Omental fat pad (tissue), 4 donors: ENCODE measurements at places on chromosomes 6 and 20. TPM values are rescaled to one million over a fixed set of nuclear protein-coding genes. Genes with fewer than 3 reads are reported as not detected.

- no peak for DNase-seq
Observed at GRCh38 chr6:18253635-18254034, 10.7 kb downstream of the DEK start.

GRCh38 chr6:126123226-126123625 lies 136.9 kb downstream of the TRMT11 start:
- DNase-seq = no peak

DNA sequence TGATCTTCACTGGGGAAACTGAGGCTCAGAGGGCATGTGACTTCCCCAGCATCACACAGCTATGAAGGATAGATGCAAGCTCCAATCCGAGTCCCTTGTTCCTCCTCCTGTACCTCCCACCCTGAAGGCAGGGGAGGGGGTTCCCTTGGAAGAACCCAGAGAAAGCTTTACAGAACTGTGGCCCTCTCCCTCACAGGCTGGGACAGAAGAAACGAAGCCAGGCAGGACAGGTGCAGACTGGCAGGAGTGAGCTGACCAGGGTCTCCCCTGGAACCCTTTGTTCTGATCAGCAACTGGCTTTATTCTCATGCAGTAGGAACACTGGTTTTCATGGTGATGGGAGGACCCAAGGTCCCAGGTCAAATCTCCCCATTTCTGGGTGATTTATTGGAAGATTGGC lies 90.2 kb downstream of the TMEM242 start:
- DNase-seq = no peak

The SAPCD1 gene
- not detected for total RNA-seq

- DNase-seq = no peak
Observed at GRCh38 chr6:38378801-38379200, 260.9 kb downstream of the BTBD9 start.

GRCh38 chr20:38049800-38050199 lies 16.3 kb downstream of the RPRD1B start:
- DNase-seq = no peak

The GGTLC1 gene
- not detected for total RNA-seq

DNA sequence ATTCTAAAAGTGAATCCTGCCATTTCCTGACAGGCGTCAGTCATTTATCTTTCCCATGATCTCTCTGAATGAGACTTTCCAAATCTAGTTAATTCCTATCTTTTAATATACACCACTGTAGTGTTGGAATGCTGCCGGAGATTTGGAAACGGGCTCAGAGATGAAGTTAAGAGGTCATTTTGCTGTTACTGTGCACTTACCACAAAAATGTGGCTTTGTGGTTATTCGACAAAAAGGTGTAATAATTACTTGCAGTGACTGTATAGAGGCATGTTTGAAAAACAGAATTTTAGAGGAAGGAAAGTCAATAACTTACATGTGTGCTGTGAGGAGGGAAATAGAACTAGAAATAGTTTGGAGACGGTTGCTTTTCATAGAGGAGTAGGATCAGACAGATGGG lies 460.2 kb upstream of the BTBD3 start:
- DNase-seq = no peak

The DAAM2 gene
- 154 TPM for total RNA-seq

- no peak for DNase-seq
Observed at GRCh38 chr6:154219250-154219649, 137.4 kb downstream of the IPCEF1 start.

DNA sequence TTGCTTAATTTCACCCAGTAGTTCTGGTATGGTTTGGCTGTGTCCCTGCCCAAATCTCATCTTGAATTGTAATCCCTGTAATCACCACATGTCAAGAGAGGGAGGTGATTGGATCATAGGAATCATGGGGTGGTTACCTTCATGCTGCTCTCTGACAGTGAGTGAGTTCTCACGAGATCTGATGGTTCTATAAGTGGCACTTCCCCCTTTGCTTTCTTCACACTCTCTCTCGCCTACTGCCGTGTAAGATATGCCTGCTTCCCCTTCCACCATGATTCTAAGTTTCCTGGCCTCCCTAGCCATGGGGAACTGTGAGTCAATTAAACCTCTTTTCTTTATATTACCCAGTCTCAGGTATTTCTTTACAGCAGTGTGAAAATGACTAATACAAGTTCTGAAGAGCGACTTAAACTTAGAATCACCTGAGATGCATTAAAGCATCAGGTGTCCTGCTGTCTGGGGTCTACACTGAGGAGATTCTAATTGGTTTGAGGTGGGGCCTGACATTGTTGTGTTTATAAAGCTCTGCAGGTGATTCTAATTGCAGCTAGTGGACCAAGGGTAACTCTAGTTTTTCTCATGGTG lies 82.1 kb upstream of the DTNBP1 start:
- no peak for DNase-seq

GRCh38 chr6:20306491-20306890 lies 94.2 kb upstream of the MBOAT1 start:
- no peak for DNase-seq

The CALHM6 gene
- 9.5 TPM for total RNA-seq

The RING1 gene
- 20.1 TPM for total RNA-seq

DNA sequence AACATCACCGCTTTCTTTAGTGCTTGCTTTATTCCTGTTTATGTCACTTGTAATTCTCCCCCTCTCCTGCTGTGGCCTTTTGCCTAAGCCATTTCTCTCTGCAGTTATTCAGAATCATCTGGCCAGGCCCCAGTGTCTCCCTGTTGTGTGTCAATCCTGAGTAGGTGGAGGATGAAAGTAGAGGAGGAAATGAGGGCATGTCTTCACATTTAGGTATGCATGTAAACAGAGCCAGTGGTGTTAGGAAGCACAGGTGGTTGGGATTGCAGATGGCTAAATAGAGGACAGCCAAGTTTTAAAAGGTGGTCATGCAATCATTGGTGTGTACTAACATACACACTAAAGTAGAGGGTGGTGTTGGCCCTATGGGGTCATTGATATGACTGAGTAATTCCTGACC lies 5.2 kb downstream of the PRSS35 start:
- no peak for DNase-seq

The ZNF165 gene
- total RNA-seq = 1.4 TPM

GRCh38 chr6:99789767-99790166 lies 183.1 kb downstream of the PRDM13 start:
- DNase-seq = no peak

The PI16 gene
- 12.5 TPM for total RNA-seq

DNA sequence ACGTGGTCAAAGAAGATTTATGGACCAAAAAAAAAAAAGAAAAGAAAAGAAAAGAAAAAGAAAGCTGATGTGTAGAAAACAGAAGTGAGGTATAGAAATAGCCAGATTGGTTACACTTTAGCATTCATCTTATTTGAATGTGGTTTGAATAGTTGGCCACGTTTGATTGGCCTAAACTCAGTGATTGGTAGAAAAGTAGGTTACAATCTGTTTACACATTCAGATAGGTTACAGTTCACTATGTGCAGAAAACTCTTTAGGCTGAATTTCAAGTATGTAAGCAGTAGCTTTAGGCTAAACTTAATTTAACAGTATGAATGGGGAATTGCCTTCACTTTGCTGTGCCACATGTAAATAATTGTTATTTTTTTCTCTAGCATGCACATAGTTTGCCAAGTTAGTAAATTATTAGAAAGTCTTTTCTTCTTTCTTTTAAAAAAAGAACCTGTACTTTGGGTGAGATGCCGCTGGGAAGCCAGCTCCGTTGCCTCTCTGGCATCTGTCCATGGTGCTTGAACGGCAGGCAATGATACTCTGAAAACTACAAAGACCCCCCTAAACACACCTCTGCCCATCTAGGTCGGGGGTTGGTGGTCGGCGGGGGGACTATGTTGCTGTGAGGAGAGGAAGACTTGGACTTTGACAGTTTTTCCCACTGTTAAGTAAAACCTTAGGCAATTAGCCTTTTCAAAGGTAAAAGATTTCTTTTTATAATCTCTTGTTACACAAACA lies 173.0 kb downstream of the AIG1 start:
- DNase-seq = no peak

DNA sequence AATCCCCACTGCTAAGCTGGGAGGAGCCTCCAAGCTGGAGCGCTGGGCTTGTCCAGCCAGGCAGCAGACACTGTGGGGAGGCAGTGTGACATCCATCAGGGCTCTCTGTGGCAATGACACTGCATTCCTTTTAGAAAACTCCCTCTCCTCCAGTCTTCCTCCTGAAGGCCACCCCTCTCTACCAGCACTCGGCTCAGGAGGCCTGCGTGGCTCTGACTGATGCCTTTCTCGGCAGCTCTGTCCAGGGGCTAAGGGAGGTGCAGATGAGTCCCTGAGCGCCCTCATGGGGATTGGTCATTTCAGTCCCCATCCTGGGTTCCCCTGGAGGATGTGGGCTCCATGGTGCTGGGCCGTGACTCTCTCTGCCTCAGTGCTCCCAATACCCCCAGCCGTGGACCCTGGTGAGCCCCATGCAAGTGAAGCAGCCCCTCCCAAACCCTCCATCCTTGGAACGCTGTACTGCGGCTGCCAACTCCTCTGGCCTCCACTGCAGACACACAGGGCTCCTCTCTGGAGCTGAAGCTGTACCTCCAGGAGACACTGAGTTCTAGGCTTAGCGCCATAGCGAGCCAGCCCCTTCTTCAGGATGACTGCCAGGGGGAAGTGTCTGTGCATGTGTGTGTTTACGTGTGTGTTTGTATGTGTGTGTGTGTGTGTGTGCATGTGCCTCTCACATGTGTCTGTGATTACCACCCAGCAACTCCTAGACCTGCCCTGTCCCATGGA lies 209.6 kb downstream of the ERMARD start:
- no peak for DNase-seq

GRCh38 chr6:46882645-46883044 lies 39.1 kb downstream of the ADGRF5 start:
- no peak for DNase-seq

The POM121L2 gene
- total RNA-seq = not detected

DNA sequence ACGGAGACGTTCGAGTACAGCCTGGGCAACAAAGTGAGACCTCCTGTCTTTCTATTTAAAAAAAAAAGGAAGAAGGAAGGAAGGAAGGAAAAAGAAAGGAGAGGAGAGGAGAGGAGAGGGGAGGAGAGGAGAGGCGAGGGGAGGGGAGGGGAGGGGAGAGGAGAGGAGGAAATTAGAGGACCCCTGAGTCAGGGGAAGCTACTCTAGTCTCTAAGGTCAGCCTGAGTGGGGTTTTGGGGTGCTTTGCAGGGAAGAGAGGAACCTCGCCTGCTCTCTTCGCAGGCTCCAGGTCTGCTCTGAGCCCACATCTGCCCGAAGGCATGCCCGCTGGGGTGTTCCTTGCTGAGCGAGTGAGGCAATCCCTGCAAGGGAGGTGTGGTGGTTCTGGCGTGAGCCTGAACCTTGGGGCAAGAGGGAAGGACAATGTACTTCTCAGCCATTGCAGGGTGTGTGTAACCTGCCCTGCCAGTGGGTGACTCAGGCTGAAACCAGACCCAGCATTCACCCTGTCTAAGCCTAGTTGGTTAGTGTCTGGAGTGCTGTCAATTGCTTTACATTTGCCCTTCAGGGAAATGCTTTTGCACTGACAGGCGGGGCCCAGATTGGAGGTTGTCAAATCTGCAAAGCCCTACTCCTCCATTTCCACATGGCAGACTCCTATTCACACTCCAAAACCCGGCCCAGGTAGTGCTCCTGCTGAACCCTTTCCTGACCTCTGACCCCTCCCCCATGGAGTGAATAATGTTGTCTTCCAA lies 15.3 kb upstream of the MMP9 start:
- DNase-seq = no peak

DNA sequence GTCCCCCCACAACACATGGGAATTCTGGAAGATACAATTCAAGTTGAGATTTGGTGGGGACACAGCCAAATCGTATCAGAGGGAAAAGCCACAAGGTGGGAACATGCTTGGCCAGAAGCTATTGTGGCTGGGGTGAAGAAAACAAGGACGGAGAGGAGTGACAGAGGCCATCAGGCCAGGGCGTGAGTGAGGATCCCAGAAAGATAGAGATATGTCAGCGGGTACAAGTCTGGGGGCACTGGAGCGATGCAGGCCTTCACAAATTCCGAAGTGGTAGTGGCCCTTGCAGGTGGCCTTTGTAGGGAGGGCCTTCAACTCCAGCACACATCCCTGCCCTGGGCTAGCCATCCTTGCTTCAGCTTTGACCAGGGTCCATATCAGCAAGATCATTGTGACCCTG lies 159.1 kb downstream of the BCAS1 start:
- no peak for DNase-seq

GRCh38 chr20:14235355-14235754 lies 102.1 kb downstream of the FLRT3 start:
- DNase-seq = no peak

DNA sequence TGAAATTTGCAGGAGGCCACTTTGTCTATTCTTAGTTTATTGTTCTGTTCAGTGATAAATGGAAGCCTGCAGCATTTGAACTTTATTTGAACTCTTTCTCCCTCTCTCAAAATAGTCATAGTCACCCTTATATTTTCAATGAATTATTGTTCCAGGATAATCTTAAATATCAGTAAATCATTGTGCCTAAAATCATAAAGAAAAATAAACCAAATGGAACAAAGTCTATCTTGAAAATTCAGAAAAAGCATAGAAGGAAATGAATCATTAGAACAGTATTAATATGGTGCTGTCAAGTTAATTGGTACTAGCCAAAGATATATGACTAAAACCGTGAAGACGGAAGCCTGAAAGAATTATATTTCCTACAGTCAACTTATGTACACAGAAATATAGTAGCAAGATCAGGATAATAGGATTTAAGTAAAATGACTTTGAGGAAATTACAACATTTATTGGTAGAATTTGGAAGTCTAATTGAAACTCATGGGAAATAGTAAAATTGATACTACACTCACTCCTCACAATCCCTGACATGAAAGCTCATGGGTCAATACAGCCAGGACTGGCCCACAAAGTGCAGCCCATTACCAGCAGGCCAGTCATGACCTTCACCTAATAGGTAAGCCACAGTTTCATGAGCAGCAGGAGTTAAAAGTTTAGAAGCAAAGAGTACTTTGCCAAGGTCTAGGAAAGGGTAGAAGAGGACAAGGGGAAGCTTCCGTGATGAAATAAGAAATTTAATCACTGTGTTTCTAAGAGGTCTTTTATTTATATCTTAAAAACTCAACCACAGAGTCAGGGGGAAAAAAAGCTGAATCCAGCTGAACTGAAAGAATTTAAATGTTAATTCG lies 119.9 kb upstream of the ENPP5 start:
- DNase-seq = no peak

GRCh38 chr6:139647016-139647415 lies 272.6 kb upstream of the CITED2 start:
- no peak for DNase-seq

The SYCP2L gene
- 0.47 TPM for total RNA-seq

- DNase-seq = no peak
Observed at GRCh38 chr6:90080876-90081481, 186.7 kb downstream of the GJA10 start.

The BPIFB4 gene
- not detected for total RNA-seq

GRCh38 chr6:57267586-57268293 lies 45.6 kb upstream of the RAB23 start:
- DNase-seq = no peak
